RWPE1 (cell line): ENCODE measurements at places on chromosomes 12 and 14.
A peak's percentile ranks its signal among the peaks of the same experiment; 100 is the strongest.

DNA sequence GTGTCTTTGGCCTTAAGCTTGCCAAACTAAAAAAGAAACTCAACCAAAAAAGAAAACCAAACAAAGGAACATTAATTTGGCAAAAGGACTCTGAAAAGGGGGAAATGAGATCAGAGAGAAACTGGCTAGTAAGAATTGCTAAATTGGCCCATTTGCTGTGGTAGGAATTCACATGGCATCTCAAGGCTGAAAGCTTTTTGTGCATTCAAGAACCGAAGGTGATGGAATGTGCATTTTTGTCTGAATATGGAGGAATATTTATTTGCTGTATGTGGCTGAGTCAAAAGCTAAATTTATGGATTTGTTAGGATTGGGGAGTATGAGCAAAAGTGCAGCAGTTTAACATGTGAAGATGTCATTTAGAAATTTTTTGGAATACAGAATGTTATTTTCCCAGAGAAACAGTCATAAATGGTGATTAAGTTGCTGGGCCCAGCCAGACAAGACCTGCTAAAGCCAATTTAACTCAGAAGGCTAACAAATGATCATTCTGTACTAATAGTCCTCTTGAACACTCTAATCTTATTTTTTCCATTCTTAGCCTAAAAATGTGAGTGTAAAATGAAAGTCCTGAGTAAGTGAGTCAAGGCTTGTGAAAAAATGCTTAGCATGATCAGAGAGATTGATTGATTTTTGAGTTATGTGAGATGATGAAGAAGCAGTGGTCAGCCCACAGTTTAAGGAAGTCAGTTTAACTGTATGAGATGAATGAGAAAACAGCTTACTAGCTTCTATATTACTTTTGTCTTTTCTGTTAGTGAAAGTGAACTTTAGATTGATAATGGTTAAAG, 94.1 kb downstream of the ANO6 start:
- DNase-seq = no peak

- no peak for DNase-seq
Observed at GRCh38 chr12:119417440-119417839, 82.9 kb downstream of the CCDC60 start.

- DNase-seq = peak; percentile 46
Observed at GRCh38 chr12:30806989-30807694, 52.4 kb upstream of the CAPRIN2 start.

- no peak for DNase-seq
Observed at GRCh38 chr12:108807476-108807875, 49.9 kb downstream of the SSH1 start.

GRCh38 chr12:78034025-78034424, 203.3 kb downstream of the NAV3 start:
- no peak for DNase-seq

GRCh38 chr12:57781244-57781643, 1.3 kb upstream of the TSFM start:
- DNase-seq = no peak

DNA sequence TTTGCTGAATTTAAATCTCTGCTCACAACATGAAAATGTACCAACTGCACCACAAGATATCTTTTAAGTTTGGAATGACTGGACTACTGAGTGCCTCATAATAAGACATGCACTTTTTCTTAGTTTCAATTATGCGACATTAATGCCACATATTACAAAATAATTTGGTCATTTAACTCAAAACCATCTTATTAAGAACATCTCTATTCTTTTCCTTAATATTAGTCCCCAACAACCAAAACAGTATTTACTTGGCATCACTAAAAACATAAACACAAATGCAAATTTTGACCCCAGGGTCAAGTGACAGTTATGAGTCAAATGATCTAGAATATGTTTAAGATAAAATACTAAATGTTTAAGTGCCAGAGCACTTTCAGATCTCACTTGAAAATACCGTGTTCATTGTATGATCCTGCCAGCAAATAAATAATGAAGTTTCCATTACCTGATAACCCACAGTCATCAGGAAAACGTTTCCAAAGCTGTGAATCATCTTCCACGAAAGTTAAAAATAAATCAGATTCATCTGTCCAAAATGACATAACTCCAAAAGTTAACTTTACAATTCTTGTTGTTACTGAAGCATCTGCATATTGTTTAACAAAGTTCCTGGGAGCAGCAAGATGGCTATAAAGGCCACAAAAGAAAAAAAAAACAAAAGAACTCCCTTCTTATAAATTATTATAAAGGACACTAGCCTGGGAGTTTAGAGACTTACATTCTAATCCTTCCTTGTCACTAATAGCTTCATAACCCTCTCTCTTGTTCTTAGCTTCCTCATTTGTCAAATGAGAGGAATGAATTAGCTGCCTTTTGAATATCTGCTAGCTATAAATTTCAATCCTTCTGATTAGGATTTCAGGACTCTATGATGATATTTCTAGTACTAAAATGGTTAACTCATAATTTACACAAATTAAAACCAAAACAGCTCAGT, 30.5 kb upstream of the AP4S1 start:
- no peak for DNase-seq

- DNase-seq = no peak
Observed at GRCh38 chr14:69043596-69044260, 64.6 kb upstream of the ACTN1 start.

DNA sequence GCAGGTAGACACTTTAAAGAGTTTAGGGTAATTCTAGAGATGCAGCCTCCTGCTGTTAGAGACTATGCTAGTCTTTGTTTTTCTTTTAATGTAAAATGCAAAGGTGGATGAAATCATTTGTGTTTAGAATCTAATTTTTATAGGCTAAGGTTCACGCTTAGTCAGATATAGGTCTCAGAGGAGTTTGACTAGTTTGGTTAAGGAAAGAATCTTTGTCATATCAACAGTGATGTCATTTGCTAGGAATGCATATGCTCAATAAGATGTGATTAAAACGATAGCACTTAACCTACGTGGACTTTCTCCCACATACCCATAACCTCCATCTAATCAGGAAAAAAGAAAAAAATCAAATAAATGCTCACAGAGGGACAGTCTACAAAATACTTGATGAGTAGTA, 859.3 kb upstream of the ATXN7L3B start:
- DNase-seq = peak; percentile 11

GRCh38 chr12:2383325-2384028, 330.7 kb downstream of the CACNA1C start:
- no peak for DNase-seq

GRCh38 chr12:93634416-93634815, 42.8 kb upstream of the CRADD start:
- DNase-seq = no peak

GRCh38 chr12:85949253-85949652, 75.2 kb downstream of the NTS start:
- DNase-seq = no peak

- DNase-seq = no peak
Observed at GRCh38 chr14:60350366-60350720, 101.3 kb downstream of the PPM1A start.
